Lung (tissue), 17 donors: ENCODE measurements at places on chromosomes 12 and 14. TPM values are rescaled to one million over a fixed set of nuclear protein-coding genes. Genes with fewer than 3 reads are reported as not detected.

CISTR gene
- total RNA-seq: not detected

BAG5 gene
- 26.0 TPM for total RNA-seq

SLC17A8 gene
- total RNA-seq: 14.8 TPM

C12orf50 gene
- 0.12 TPM for total RNA-seq

KLRB1 gene
- 1.4 TPM for total RNA-seq

DHRS1 gene
- total RNA-seq: 20.8 TPM

TSPAN8 gene
- total RNA-seq: 7.1 TPM

OTOGL gene
- total RNA-seq: 0.71 TPM

MYO1H gene
- 0.15 TPM for total RNA-seq

KLHL33 gene
- total RNA-seq: 0.51 TPM

ALDH2 gene
- total RNA-seq: 48.5 TPM

CRADD gene
- 16.8 TPM for total RNA-seq

PPP1CC gene
- total RNA-seq: 124 TPM

DNA sequence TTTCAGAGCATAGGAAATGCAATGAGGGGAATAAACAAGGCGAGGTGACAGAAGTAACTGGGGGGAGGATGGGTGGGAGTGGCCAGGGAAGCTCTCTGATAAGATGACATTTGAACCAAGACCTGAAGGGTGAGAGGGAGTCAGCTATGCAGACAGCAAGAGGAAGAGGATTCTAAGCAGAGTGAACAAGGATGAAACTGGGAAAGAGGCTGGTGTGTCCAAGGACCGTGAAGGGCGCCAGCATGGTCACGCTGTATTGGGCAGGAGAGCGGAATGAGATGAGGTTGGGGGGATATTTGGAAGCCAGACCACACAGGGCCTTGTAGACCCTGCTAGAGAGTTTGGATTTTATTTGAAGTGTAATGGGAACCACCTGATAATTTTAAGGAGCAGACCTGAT, 10.5 kb upstream of the PPP1R1A start:
- no peaks in the 10 kb centered on the region for H3K4me1 ChIP-seq
- no peaks in the 10 kb centered on the region for H3K27me3 ChIP-seq
- H3K4me3 ChIP-seq: no peak overlapping the region
- no peak for DNase-seq
- H3K27ac ChIP-seq: no peak overlapping the region
- H3K36me3 ChIP-seq: no peaks in the 10 kb centered on the region

GRCh38 chr14:37595809-37596621, 586 bp downstream of the TTC6 start:
- peaks cover 82% of the 10 kb centered on the region for H3K27me3 ChIP-seq
- peak; percentile 66 for DNase-seq
- no peak overlapping the region for H3K4me3 ChIP-seq
- H3K4me1 ChIP-seq: peaks cover 15% of the 10 kb centered on the region
- H3K27ac ChIP-seq: no peak overlapping the region

- H3K27ac ChIP-seq: no peak overlapping the region
- H3K27me3 ChIP-seq: peaks cover 7% of the 10 kb centered on the region
- peak; percentile 88 for DNase-seq
- no peaks in the 10 kb centered on the region for H3K4me1 ChIP-seq
- no peaks in the 10 kb centered on the region for H3K36me3 ChIP-seq
Observed at GRCh38 chr12:52370926-52371608, 3.8 kb upstream of the KRT85 start.

- DNase-seq: no peak
- H3K27me3 ChIP-seq: no peaks in the 10 kb centered on the region
- H3K4me3 ChIP-seq: no peak overlapping the region
- H3K36me3 ChIP-seq: peaks cover 6% of the 10 kb centered on the region
Observed at GRCh38 chr14:77837926-77838325, 38.0 kb downstream of the ADCK1 start.

- no peaks in the 10 kb centered on the region for H3K27me3 ChIP-seq
- no peaks in the 10 kb centered on the region for H3K36me3 ChIP-seq
- no peak overlapping the region for H3K27ac ChIP-seq
- no peak for DNase-seq
Observed at GRCh38 chr12:41339784-41340183, 151.7 kb downstream of the PDZRN4 start.

- H3K4me1 ChIP-seq: no peaks in the 10 kb centered on the region
- H3K4me3 ChIP-seq: no peak overlapping the region
- no peak for DNase-seq
- no peaks in the 10 kb centered on the region for H3K36me3 ChIP-seq
- H3K27me3 ChIP-seq: no peaks in the 10 kb centered on the region
Observed at GRCh38 chr12:76127588-76127987, 43.1 kb upstream of the NAP1L1 start.

GRCh38 chr12:56377310-56377988, 14.8 kb upstream of the APOF start:
- no peaks in the 10 kb centered on the region for H3K36me3 ChIP-seq
- H3K4me1 ChIP-seq: no peaks in the 10 kb centered on the region

DNA sequence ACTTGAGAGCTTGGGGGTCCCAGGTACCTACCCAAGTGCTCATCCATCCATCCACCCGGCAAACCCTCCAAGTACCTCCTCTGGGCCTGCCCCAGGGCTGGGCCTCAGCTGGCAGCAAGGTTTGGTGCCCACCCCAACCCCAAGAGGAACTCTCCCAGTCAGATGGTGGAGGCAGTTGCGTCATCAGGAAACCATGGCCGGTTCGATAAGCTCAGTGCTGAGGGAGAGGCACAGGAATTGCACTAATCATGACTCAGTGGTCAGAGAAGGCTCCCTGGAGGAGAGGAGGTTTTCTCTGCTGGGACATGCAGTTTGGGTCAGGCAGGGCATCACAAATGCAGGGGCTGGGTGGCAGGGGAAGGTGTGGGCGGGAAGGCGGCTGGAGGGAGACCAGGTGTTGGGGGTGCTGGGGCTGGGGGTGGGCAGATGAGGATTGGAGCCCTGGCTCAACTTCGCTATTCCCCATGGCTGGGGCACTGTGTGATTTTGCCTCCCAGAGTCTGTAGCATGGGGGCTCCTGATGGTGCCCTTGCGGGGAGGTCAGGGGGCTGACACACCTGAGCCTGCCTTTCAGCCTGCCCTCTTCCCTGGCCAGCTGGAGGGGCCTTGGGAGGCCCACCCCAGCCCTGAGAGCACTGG, 32.2 kb downstream of the SH2B3 start:
- peaks cover 4% of the 10 kb centered on the region for H3K36me3 ChIP-seq
- H3K4me1 ChIP-seq: peaks cover 12% of the 10 kb centered on the region
- H3K27ac ChIP-seq: no peak overlapping the region
- no peaks in the 10 kb centered on the region for H3K27me3 ChIP-seq

DNA sequence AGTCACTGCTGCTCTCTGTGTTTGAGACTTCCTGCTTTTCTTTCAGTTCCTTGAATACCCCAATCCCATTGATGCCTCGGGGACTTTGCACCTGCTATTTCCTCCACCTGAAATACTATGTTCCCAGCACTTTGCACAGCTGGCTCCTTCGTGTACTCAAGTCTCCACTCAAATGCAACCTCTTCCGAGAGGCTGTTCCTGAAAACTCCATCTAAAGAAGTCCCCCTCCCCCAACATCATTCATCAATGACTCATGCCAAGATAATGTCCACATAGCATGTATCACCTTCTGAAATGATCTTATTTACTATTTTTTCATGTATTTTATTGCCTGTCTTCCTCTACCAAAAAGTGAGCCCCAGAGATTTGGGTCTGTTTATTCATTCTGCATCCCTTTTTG, 48.6 kb downstream of the HSPB8 start:
- no peaks in the 10 kb centered on the region for H3K36me3 ChIP-seq
- H3K27me3 ChIP-seq: no peaks in the 10 kb centered on the region
- H3K27ac ChIP-seq: no peak overlapping the region
- no peaks in the 10 kb centered on the region for H3K4me1 ChIP-seq
- DNase-seq: no peak
- no peak overlapping the region for H3K4me3 ChIP-seq

DNA sequence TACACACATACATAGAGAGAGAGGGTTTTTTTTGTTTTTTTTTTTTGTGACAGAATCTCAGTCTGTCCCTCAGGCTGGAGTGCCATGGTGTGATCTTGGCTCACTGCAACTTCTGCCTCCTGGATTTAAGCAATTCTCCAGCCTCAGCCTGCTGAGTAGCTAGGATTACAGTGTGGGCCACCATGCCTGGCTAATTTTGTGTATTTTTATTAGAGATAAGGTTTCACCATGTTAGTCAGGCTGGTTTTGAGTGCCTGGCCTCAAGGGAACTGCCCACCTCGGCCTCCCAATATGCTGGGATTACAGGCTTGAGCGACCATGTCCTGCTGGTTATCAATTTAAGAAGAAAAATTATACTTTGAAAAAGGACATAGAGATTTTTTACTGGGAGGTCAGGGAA, 710.6 kb downstream of the SLC6A15 start:
- H3K36me3 ChIP-seq: no peaks in the 10 kb centered on the region
- no peak overlapping the region for H3K27ac ChIP-seq
- no peak overlapping the region for H3K4me3 ChIP-seq
- DNase-seq: no peak
- no peaks in the 10 kb centered on the region for H3K27me3 ChIP-seq

GRCh38 chr12:100959481-100959880, 164.9 kb downstream of the ANO4 start:
- no peak overlapping the region for H3K4me3 ChIP-seq
- no peak overlapping the region for H3K27ac ChIP-seq
- H3K36me3 ChIP-seq: no peaks in the 10 kb centered on the region

DNA sequence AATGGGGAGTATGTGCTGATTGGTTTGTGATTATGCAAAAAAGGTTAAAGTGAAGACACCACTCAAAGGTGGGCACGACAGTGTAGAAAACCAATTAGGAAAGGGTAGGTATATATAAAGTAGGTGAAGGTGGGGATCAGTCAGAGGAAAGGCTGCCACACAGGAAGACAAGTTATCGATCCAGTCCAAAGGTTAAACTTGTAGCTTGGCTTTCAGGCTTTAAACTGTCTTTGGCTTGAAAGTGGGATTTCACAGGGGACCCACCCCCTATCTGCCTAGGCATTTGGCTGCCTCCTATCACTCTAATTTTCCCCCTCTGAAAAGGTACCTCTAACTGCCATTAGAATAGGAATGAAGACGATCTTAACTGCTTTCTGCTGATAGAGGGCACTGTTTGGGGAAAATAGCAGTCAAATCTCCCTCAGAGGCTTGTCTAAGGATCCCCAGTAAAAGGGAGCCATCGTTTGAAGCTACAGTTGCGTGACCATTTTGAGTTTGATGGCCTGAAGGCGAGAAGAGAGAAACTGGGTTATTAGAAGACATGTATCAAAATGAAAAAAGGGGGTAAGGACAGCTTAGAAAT, 250.2 kb downstream of the GPHN start:
- H3K36me3 ChIP-seq: no peaks in the 10 kb centered on the region
- DNase-seq: no peak
- H3K27me3 ChIP-seq: no peaks in the 10 kb centered on the region
- H3K4me3 ChIP-seq: no peak overlapping the region

GRCh38 chr14:103284574-103285467, 49.2 kb upstream of the EIF5 start:
- peaks cover 6% of the 10 kb centered on the region for H3K27me3 ChIP-seq
- no peak overlapping the region for H3K4me3 ChIP-seq
- no peaks in the 10 kb centered on the region for H3K36me3 ChIP-seq
- no peak for DNase-seq
- no peak overlapping the region for H3K27ac ChIP-seq

- H3K4me1 ChIP-seq: no peaks in the 10 kb centered on the region
- H3K4me3 ChIP-seq: no peak overlapping the region
- H3K36me3 ChIP-seq: no peaks in the 10 kb centered on the region
- no peak for DNase-seq
- H3K27me3 ChIP-seq: no peaks in the 10 kb centered on the region
Observed at GRCh38 chr12:101117842-101118241, 92.2 kb downstream of the SLC5A8 start.

DNA sequence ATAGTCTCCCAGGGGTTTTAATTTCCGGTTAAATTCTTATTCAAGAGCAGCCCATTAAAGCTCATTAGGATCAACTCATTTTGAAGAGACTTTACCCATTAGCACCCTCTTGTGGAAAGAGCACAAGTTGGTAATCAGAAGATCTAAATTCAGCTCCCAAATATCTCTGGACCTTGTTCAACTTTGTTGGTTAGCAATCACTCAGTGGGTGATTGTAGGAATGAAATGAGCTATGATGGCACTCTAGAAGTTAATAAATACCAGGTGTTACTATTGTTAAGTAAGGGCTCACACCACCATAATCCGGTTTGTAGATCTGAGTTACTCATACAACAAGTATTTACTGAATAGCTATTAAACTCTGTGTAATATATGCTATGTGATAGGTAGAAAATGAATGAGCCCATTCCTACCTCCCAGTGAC, 42.9 kb downstream of the TRIP11 start:
- H3K27me3 ChIP-seq: no peaks in the 10 kb centered on the region
- no peak overlapping the region for H3K27ac ChIP-seq
- H3K36me3 ChIP-seq: peaks cover 3% of the 10 kb centered on the region
- DNase-seq: no peak
- H3K4me3 ChIP-seq: no peak overlapping the region

DNA sequence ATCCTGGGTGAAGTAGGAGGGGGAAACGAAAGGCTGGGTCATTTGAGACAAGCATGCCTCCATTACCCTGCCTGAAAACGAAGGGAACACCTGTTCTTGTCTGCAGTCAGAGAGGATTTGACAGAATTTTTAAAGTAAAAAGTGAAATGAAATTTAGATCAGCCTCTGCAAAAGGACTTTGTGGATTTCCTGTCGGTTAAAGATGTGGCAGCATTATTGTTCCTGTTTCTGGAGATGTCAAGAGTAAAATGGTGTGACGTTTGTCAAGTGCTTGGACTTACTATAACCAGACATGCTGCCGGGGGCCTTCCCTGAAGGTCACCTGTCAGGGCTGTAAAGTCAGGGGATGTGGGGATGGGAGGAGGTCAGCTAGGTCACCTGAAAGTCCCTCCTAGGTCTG, 32.0 kb downstream of the NRXN3 start:
- H3K4me1 ChIP-seq: no peaks in the 10 kb centered on the region
- no peaks in the 10 kb centered on the region for H3K36me3 ChIP-seq
- no peak overlapping the region for H3K27ac ChIP-seq
- no peak overlapping the region for H3K4me3 ChIP-seq
- H3K27me3 ChIP-seq: no peaks in the 10 kb centered on the region

GRCh38 chr12:77407931-77408330, 342.6 kb upstream of the E2F7 start:
- no peak for DNase-seq
- no peaks in the 10 kb centered on the region for H3K27me3 ChIP-seq
- no peak overlapping the region for H3K4me3 ChIP-seq
- H3K4me1 ChIP-seq: no peaks in the 10 kb centered on the region
- H3K27ac ChIP-seq: no peak overlapping the region
- H3K36me3 ChIP-seq: no peaks in the 10 kb centered on the region

DNA sequence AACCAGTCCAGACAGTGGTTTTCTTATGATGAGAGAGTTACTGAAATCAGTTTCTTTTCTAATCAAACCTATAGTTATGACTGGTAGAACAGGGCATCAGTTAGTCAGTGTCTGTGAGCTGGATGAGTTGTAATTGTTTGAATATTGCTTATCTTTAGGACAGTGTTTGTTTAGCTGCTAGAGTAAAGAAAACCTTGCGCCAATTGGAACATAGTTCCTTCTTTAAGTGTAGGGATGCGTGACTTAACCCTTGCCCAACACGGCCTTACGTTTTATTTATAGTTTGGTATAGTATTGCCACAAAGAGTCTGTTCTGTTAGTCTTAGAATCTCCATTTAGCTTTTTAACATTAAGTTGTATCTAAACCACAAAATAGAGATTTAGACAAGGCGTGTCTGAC, 572.6 kb downstream of the SLC16A7 start:
- H3K27me3 ChIP-seq: no peaks in the 10 kb centered on the region
- H3K27ac ChIP-seq: no peak overlapping the region
- no peak overlapping the region for H3K4me3 ChIP-seq
- no peaks in the 10 kb centered on the region for H3K4me1 ChIP-seq
